ENCODE measurements at places on chromosomes 4 and X.

DNA sequence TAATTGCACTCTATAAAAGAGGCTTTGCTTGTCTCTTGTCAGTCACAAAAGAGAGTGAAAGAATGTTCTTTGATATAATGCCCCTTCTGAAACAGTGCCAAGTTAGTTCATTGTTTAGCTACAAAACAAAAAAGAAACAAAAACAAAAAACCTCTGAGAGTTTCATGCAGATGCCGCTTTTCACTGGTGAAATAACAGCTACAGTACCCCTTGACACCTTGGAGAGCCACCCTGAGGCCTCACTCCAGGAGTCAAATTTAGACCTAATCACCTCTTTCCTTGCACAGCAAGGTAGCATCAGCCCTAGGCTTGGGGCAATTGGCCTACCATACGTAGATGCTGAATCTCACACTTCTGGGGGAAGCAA lies 185.2 kb downstream of the UNC5C start:
- H3K4me3 ChIP-seq = no peak overlapping the region
- no peaks in the 10 kb centered on the region for H3K27me3 ChIP-seq
- no peaks in the 10 kb centered on the region for H3K4me1 ChIP-seq
- DNase-seq = no peak

GRCh38 chr4:88771883-88772450 lies 74.3 kb upstream of the NAP1L5 start:
- H3K4me1 ChIP-seq = no peaks in the 10 kb centered on the region
- H3K4me3 ChIP-seq = no peak overlapping the region
- no peak overlapping the region for H3K27ac ChIP-seq
- H3K36me3 ChIP-seq = no peaks in the 10 kb centered on the region
- peaks cover 4% of the 10 kb centered on the region for H3K27me3 ChIP-seq

DNA sequence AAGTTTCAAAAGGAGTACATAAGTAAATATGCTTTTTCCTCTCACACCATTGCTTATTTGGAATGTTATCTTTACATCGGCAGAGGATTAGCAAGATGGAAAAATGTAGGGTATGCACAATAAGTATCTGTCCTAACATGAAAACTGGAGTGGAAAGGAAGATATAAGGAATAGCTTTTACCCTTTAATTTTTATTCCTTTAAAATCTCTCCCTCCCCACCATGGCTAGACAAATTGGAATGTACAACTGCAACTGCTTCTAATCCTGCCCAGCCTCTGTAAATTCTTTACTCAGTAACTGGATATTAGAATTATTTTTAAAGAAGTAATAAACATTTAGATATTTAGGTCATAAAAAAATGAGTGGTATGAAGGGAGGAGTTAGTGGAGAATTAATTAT lies 171.5 kb downstream of the PCDH18 start:
- no peaks in the 10 kb centered on the region for H3K27me3 ChIP-seq
- no peak overlapping the region for H3K4me3 ChIP-seq
- DNase-seq = no peak
- no peaks in the 10 kb centered on the region for H3K36me3 ChIP-seq
- no peak overlapping the region for H3K27ac ChIP-seq

- no peak overlapping the region for H3K4me3 ChIP-seq
- no peaks in the 10 kb centered on the region for H3K36me3 ChIP-seq
- DNase-seq = no peak
These were observed 1.7 kb upstream of the AFP start for GRCh38 chr4:73434311-73434710.

DNA sequence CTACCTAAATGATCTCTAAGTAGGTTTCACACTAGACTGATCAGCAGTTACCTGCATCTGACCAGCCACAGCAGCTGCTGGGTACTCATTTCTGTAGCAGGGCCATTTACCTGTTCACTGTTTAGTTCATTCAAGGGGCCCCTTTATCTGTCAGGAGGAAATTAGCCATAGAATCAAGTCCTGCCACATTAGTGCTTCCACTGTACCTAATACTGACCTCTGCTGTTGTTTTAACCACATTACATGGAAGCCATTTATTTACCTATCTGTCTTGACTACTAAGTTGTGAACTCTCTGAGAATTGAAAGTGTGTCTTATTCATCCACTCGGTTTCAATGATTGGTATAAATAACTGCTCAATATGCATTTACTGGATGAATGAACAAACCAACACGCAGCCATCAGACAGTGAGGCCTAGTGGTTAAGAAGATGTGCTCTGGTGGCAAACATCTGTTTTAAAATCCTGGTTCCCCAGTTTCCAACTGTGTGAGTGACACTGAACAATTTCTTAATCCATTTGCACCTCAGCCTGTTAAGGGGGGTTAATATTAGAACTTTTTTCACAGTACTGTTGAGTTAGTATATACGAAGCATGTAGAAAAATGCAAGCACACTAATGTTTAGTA lies 30.0 kb upstream of the ANXA5 start:
- H3K4me1 ChIP-seq = peaks cover 5% of the 10 kb centered on the region
- peak; percentile 19 for DNase-seq
- H3K27me3 ChIP-seq = peaks cover 2% of the 10 kb centered on the region
- H3K27ac ChIP-seq = no peak overlapping the region
- H3K4me3 ChIP-seq = no peak overlapping the region

GRCh38 chr4:152860046-152860445 lies 76.1 kb upstream of the FHDC1 start:
- no peak overlapping the region for H3K27ac ChIP-seq
- H3K4me1 ChIP-seq = no peaks in the 10 kb centered on the region
- H3K27me3 ChIP-seq = no peaks in the 10 kb centered on the region
- H3K4me3 ChIP-seq = no peak overlapping the region
- peaks cover 4% of the 10 kb centered on the region for H3K36me3 ChIP-seq

GRCh38 chr4:40991908-40992307 lies 222.4 kb downstream of the APBB2 start:
- H3K36me3 ChIP-seq = no peaks in the 10 kb centered on the region
- no peak overlapping the region for H3K4me3 ChIP-seq
- no peak for DNase-seq
- H3K27me3 ChIP-seq = peaks cover 8% of the 10 kb centered on the region
- peaks cover 2% of the 10 kb centered on the region for H3K4me1 ChIP-seq

GRCh38 chr4:139685180-139685579 lies 19.6 kb downstream of the MGST2 start:
- H3K4me3 ChIP-seq = no peak overlapping the region
- no peak for DNase-seq
- peaks cover 25% of the 10 kb centered on the region for H3K36me3 ChIP-seq
- no peaks in the 10 kb centered on the region for H3K27me3 ChIP-seq
- H3K27ac ChIP-seq = peak overlapping the region; percentile 48
- peaks cover 20% of the 10 kb centered on the region for H3K4me1 ChIP-seq

GRCh38 chr4:154506253-154506652 lies 14.7 kb upstream of the DCHS2 start:
- H3K4me1 ChIP-seq = no peaks in the 10 kb centered on the region
- H3K4me3 ChIP-seq = no peak overlapping the region
- H3K27me3 ChIP-seq = peaks cover 34% of the 10 kb centered on the region
- no peak overlapping the region for H3K27ac ChIP-seq

GRCh38 chr4:96354036-96354712 lies 514.3 kb downstream of the PDHA2 start:
- DNase-seq = no peak
- no peaks in the 10 kb centered on the region for H3K36me3 ChIP-seq
- no peaks in the 10 kb centered on the region for H3K4me1 ChIP-seq
- H3K27me3 ChIP-seq = no peaks in the 10 kb centered on the region
- H3K27ac ChIP-seq = no peak overlapping the region
- no peak overlapping the region for H3K4me3 ChIP-seq

DNA sequence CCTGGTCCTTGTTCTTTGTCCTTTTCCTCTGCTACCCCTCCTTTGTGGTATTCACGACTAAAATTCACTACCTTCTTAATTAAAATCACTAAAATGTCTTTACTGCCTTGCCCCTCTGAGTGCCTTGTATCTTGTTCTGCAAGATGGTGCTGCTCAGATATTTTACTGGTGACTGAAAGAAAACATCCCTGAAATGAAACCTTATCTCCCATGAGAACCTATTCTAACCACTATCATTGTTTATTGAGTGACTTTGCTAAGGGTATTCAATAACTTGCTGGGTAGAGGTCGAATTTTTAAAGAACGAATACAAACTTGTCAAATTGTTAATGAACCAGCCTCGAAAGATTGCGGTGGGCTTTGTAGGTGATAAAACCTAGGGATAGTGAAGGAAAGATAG lies 52.8 kb downstream of the SPRY1 start:
- H3K27ac ChIP-seq = no peak overlapping the region
- H3K4me3 ChIP-seq = no peak overlapping the region
- peaks cover 20% of the 10 kb centered on the region for H3K4me1 ChIP-seq
- peaks cover 5% of the 10 kb centered on the region for H3K27me3 ChIP-seq
- no peaks in the 10 kb centered on the region for H3K36me3 ChIP-seq
- DNase-seq = no peak

DNA sequence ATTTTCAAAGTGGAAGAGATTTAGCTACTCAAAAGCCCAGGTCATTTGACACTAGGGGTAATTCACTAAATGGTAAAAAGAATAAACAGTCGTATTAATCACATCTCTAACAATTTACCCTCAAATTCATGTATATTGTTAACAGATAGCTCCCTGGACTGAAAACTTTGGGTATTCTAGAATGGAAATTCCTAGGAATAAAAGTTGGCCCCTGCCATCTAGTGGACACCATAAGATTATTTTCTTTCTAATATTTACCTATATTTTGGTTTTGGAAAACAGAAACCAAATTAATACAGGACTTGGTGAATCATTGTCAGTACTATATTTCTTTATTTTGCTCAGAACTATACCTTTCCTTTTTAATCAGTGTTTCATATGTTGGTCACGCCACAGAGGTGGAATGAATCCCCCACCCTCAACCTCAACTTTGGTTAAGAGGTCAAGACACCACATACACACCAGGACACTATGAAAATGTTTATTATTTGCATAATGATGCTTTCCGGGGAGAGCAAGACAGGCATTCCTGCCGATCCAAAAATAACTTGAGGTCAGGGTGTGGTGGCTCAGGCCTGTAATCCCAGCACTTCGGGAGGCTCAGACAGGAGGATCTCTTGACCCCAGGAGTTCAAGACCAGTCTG lies 96.2 kb upstream of the APOOL start:
- DNase-seq = no peak
- no peaks in the 10 kb centered on the region for H3K36me3 ChIP-seq
- no peaks in the 10 kb centered on the region for H3K4me1 ChIP-seq
- H3K27ac ChIP-seq = no peak overlapping the region
- H3K4me3 ChIP-seq = no peak overlapping the region

- no peaks in the 10 kb centered on the region for H3K4me1 ChIP-seq
- no peak overlapping the region for H3K27ac ChIP-seq
- H3K4me3 ChIP-seq = no peak overlapping the region
- peaks cover 18% of the 10 kb centered on the region for H3K27me3 ChIP-seq
- H3K36me3 ChIP-seq = no peaks in the 10 kb centered on the region
- no peak for DNase-seq
These were observed 17.1 kb downstream of the RPL9 start for GRCh38 chr4:39441593-39441992.

GRCh38 chr4:151143162-151143561 lies 43.7 kb downstream of the RPS3A start:
- no peak overlapping the region for H3K4me3 ChIP-seq
- no peak overlapping the region for H3K27ac ChIP-seq
- no peaks in the 10 kb centered on the region for H3K36me3 ChIP-seq
- no peaks in the 10 kb centered on the region for H3K4me1 ChIP-seq
- no peak for DNase-seq
- H3K27me3 ChIP-seq = no peaks in the 10 kb centered on the region

- no peak overlapping the region for H3K27ac ChIP-seq
- no peaks in the 10 kb centered on the region for H3K4me1 ChIP-seq
- DNase-seq = no peak
- H3K36me3 ChIP-seq = no peaks in the 10 kb centered on the region
These were observed 71.0 kb downstream of the LAS1L start for GRCh38 chrX:65463550-65463949.

DNA sequence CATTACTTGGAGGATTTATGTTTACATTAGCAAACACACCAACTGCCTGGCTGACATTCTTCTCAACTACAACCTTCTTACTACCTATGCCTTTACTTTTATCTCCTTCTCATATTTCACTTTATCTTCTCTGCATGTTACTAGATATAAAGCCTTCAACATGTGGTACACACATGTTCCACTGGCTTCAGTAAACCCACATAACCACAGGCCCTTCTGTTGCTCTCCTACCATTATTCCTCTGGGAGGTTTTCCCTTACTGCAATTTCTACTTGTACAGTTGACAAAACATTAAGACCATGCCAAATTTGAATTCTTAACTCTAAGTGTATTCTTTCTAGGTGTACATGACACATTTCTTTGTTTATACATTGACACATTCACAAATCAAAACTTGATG lies 133.1 kb downstream of the ARAP2 start:
- no peaks in the 10 kb centered on the region for H3K27me3 ChIP-seq
- H3K4me3 ChIP-seq = no peak overlapping the region
- H3K36me3 ChIP-seq = peaks cover 31% of the 10 kb centered on the region
- no peak for DNase-seq
- H3K27ac ChIP-seq = no peak overlapping the region

DNA sequence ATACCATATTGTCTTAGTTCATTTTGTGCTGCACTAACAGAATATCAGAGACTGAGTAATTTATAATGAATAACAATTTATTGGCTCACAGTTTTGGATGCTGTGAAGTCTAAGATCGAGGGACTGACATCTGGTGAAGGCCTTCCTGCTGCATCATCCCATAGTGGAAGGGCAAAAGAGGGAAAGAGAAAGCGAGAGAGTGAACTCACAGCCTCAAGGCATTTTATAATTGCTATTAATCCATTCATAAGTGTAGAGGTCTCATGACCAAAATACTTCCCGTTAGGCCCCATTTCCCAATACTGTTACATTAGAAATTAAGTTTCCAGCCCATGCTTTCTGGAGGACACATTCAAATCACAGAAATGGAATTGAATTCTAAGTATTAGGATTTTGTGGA lies 554.4 kb downstream of the TRAM1L1 start:
- no peaks in the 10 kb centered on the region for H3K36me3 ChIP-seq
- H3K4me1 ChIP-seq = peaks cover 3% of the 10 kb centered on the region

DNA sequence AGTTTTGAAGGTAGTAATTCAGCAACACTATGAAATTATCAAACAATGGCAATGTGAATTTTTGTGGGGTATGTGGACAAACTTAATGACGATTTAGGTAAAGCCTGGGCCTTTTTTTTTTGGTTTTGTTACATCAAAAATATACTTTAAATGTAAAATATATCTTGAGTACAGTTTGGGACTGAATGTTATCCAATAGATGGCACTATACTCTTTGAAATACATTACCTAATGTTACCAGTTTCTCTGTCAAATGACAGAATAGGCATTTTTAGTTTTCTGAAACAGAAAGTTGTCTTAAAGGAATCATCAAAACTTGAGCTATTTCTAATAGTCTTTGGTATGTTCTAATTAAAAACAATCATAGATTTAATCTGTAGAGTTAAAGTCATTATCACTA lies 1651.9 kb downstream of the C4orf33 start:
- H3K27me3 ChIP-seq = no peaks in the 10 kb centered on the region
- no peaks in the 10 kb centered on the region for H3K4me1 ChIP-seq
- H3K27ac ChIP-seq = no peak overlapping the region
- DNase-seq = no peak

- no peaks in the 10 kb centered on the region for H3K27me3 ChIP-seq
- no peaks in the 10 kb centered on the region for H3K4me1 ChIP-seq
- no peak overlapping the region for H3K27ac ChIP-seq
- no peak overlapping the region for H3K4me3 ChIP-seq
- no peak for DNase-seq
- no peaks in the 10 kb centered on the region for H3K36me3 ChIP-seq
These were observed 6.6 kb downstream of the PF4V1 start for GRCh38 chr4:73859614-73860088.

GRCh38 chr4:169810325-169811323 lies 52.9 kb upstream of the HPF1 start:
- no peaks in the 10 kb centered on the region for H3K36me3 ChIP-seq
- H3K27ac ChIP-seq = no peak overlapping the region

- H3K4me1 ChIP-seq = peaks cover 1% of the 10 kb centered on the region
- no peak for DNase-seq
- no peak overlapping the region for H3K27ac ChIP-seq
- H3K4me3 ChIP-seq = no peak overlapping the region
- peaks cover 37% of the 10 kb centered on the region for H3K36me3 ChIP-seq
- no peaks in the 10 kb centered on the region for H3K27me3 ChIP-seq
These were observed 66.0 kb downstream of the UBE2K start for GRCh38 chr4:39763714-39764572.
